ENCODE measurements at places on chromosomes 16 and 17. TPM values are rescaled to one million over a fixed set of nuclear protein-coding genes. Genes with fewer than 3 reads are reported as not detected.

PIMREG gene
- 23.1 TPM for polyA plus RNA-seq

DNA sequence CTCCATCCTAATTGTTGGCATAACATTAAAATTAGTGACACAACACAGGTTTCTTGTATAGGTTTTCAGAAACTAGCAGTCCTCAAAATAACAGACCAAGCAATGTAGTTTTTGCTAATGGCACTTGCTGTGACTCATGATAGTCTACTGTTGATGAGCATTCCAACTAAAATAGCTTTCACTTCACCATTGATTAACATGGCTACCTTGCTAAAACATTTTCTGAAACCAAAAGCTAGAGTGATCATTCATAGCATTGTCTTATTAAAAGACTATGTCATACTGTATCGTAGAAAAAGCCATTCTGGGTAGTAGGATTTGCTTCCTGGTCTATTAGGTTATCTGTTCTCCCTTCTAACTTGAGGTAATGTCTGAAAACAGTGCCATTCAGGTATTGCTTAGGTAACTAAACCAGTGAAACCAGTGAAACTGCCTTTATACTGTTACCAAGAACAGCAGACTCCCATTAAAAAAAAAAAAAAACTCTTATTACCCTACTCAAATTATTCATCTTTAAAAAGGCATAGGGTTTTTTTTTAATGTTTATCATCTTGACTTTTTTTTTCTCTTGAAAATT, 2.5 kb upstream of the CLTC start:
- no peak for DNase-seq

GRCh38 chr16:25855063-25855462, 163.3 kb downstream of the HS3ST4 start:
- DNase-seq, result no peak

DNA sequence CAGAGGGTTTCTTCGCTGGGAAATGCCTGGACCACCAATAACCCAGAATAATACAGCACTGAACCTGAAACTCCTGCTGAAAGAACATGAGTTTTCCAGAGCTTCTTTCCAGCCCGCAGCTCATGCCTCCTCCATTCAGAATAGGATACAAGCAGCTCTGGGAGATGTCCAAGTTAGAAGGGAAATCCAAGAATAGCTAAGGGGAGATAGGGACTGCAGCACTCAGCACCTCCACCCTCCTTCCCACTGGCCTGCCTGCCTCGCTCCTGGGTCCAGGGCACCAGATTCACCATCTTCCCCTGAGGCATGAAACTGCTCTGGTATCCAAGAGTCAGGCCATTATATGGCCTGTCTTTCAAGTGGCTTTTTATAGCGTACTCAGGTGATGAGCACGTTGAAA, 4.1 kb downstream of the KRT31 start:
- DNase-seq, result no peak

- DNase-seq, result no peak
Measured at GRCh38 chr16:67760206-67760955, 41.3 kb upstream of the GFOD2 start.
